ACHN (cell line): ENCODE measurements at places on chromosomes 2 and 18.

DNA sequence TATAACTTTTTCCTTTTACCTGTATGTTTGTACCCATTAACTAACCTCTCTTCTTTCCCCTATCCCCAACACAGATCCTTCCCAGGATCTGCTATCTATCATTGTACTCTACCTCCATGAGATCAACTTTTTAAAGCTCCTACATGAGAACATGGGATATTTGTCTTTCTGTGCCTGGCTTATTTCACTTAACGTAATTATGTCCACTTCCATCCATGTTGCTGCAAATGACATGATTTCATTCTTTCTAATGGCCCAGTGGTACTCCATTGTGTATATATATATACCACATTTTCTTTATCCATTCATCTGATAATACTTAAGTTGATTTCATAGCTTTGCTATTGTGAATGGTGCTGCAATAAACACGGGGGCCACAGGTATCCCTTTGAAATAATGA is 135.9 kb upstream of the THUMPD2 start:
- DNase-seq = no peak

GRCh38 chr18:36513556-36513955 is 216.0 kb downstream of the FHOD3 start:
- no peak for DNase-seq

GRCh38 chr18:21112140-21112473 is 494 bp upstream of the ROCK1 start:
- no peak for DNase-seq

- DNase-seq = no peak
Measured at GRCh38 chr2:8545695-8546611, 135.9 kb upstream of the ID2 start.

- DNase-seq = no peak
Measured at GRCh38 chr2:108229875-108230274, 9.9 kb upstream of the SULT1C3 start.

DNA sequence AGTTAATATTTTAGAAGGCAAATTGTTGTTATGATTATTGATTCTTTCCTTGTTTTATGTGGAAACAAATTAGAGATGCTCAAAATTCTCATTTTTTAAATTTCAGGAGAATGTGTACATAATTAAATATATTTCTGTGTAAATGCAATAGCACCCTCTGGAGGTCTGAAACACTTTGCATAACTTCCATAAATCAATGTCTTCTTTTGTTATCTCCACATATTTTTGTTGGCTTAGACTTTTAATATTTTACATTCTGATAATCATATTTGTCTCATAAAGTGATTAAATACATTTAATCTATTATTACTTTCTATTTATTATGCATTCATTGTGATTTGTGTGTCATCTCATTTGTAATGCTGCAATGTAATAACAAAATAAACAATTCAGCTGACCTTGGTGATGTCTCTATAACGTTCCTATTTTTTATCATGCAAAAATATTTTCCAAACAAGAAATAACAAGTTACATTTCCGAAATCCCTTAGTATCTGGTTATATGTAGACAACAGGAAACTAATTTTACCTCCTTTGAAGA is 201.8 kb upstream of the GALNT5 start:
- DNase-seq = peak; percentile 51

- no peak for DNase-seq
Measured at GRCh38 chr18:77108001-77108692, 24.4 kb downstream of the MBP start.

- peak; percentile 7 for DNase-seq
Measured at GRCh38 chr2:203928849-203929248, 7.7 kb upstream of the ICOS start.
